ENCODE measurements at places on chromosomes 13 and 19. TPM values are rescaled to one million over a fixed set of nuclear protein-coding genes. Genes with fewer than 3 reads are reported as not detected.

The TFPT gene
- 16.6 TPM for polyA plus RNA-seq

The WDR88 gene
- 0.54 TPM for polyA plus RNA-seq

DNA sequence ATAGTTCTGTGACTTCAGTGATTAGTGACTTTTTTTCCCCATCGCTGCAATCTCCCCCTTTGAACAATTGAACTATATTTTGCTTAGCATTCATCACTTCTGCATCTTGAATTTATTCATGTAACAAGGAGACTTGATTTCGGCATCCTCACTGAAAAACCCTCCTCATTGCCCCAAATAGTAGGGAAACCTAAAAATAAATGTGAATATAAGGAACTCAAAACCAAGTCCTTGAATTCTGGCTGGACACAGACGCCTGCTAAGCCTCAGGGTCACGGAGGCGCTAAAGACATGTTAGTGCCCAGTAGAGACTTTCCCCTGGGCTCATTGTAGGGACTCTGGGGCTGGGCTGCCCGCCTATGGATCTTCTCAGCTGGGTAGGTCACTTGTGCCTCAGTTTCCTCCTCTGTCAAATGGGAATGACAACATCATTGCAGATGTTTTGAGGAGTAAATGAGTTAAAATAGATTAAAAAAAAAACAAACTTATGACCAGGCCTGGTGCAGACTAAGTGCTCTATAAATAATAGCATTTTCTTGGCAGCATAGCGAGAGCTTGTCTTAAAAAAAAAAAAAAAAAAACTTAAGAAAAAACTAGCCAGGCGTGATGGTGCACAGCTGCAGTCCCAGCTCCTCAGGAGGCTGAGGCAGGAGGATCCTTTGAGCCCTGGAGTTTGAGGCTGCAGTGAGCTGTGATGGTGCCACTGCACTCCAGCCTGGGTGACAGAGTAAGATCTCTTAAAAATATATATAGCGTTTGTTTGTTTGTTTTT, 1.8 kb upstream of the ADGRE5 start:
- no peak for DNase-seq

The COL4A2 gene
- polyA plus RNA-seq, result 164 TPM

The LILRA1 gene
- polyA plus RNA-seq, result 0.43 TPM

DNA sequence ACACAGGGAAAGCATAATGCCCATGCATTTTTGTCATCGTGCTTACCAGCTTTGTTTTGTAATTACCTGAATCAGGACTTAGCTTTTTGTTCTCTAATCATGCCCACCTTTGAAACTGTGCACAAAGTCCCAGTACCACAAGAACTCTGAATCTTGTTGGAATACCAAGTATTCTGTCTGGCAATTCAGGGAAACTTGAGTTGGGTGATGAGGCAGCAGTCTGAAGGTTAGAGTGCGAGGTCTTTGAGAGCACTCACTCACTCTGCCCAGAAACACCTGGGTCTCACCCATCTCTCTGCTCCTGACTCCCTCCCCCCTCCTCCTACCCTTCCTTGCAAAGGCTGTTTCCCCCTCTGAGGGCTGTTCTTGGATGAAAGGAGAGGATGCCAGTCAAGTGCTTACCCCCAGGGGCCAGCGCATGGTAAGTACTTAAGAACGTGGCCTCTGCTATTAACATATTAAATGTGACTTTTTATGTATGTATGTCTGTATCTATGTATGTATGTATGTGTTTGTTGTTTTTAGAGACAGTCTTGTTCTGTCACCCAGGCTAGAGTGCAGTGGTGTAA, 22.4 kb downstream of the SIPA1L3 start:
- DNase-seq, result no peak

The KLK3 gene
- 0.90 TPM for polyA plus RNA-seq

DNA sequence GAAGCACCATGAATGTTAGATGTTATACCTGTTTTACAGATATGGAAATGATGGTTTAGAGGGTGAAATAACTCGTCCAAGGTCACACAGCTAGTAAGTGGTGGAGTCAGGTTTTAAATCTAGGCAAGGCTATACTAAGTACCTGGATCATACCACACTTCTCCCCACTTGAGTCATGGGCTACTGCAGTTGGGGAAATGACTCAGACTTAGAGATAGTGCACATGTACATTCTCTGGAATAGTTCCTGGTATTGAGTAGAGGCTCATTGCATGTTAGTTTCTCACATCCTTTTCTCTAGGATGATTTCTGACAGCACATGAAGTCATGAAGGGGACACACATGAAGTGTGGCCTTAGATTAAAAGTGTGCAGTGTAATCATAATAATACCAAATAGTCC, 76.2 kb upstream of the TNFSF11 start:
- DNase-seq, result no peak

The ZNF653 gene
- 8.7 TPM for polyA plus RNA-seq

The CYP2F1 gene
- polyA plus RNA-seq, result 0.06 TPM

DNA sequence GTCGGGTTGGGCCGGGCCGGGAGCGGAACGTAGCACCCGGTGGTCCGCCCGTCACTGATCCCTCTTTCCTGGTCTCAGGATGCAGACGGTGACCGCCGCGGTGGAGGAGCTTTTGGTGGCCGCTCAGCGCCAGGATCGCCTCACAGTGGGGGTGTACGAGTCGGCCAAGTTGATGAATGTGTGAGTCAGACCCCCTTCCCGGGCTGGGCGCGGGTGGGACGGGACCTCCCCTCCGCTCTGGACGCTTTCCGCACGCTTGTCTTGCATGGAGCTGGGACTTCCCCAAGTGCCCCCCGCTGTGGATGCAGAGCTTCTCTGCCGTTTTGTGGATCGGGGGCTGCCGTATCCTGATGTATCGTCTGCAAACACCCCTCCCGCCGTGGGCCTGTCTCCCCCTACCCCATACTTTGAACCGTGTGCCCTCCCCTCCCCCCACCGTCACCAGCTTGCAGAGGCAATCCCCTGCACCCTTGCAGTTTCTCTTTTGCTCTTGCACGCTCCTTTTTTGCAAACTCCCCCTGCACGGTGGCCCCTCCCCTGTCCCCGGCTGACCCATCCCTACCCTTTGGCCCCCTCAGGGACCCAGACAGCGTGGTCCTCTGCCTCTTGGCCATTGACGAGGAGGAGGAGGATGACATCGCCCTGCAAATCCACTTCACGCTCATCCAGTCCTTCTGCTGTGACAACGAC, 669 bp downstream of the GADD45B start:
- peak; percentile 44 for DNase-seq

GRCh38 chr19:13428352-13428751, 77.9 kb downstream of the CACNA1A start:
- no peak for DNase-seq

DNA sequence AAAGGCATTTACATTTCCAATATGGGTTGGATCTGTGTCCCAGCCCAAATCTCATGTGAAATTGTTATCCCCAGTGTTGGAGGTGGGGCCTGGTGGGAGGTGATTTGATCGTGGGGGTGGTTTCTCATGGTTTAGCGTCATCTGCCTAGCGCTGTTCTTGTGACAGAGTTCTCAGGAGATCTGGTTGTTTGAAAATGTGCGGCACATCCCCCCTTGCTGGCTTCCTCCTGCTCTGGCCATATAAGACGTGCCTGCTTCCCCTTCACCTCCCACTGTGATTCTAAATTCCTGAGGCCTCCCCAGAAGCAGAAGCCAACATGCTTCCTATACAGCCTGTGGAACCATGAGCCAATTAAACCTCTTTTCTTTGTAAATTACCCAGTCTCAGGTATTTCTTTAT, 126.2 kb upstream of the FNDC3A start:
- DNase-seq, result no peak

DNA sequence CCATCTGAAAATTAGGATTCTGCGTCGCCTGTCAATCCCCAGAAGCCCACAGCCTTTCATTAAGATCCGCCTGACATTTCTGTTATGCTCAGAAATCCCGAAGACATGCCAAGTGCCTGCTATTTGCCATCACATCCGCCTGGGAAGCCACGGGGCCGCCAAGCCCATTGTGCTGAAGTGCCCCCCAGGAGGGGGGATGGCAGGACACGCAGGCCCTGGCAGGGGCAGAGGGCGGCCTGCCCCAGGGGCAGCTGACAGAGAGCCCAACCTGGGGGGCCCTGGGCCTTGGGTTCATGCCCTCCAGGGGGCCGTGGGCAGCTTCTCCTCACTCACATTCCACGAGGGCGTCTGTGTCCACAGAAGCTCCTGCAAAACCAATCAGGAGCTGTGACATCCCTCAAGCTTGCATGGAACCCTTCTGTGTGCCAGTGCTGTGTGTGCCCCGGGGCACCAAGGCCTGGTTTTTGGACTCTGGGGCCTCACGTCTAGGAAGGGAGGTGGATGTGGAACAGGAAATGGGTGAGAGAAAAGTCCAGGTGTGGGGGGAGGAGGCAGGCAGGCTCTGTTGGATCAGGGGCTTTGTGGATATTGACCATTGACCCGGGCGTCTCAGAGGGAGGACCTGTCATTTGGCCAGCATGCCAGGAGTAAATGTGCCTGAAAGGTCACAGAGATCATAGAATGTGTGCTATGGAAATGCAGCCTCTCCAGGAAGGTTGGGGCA, 122.9 kb downstream of the URI1 start:
- no peak for DNase-seq

DNA sequence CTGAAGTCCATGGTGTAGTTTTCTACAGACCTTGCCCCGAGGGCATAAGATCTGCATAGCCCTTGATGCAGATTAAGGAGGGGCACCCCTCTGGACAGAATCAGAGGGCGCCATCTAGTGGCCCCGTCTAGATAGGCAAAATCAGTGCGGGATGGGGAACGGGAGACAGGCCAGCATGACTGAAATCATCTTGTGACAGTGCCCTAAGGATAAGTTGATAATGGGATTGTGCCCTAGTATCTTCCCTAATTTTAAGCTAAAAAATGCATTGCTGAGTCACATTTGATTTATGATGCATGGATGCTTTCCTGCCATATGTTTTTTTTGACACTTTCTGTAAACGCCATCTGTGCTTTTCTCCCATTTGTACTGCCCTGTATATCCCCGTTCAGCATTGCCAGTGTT, 19.0 kb upstream of the GPI start:
- peak; percentile 64 for DNase-seq

DNA sequence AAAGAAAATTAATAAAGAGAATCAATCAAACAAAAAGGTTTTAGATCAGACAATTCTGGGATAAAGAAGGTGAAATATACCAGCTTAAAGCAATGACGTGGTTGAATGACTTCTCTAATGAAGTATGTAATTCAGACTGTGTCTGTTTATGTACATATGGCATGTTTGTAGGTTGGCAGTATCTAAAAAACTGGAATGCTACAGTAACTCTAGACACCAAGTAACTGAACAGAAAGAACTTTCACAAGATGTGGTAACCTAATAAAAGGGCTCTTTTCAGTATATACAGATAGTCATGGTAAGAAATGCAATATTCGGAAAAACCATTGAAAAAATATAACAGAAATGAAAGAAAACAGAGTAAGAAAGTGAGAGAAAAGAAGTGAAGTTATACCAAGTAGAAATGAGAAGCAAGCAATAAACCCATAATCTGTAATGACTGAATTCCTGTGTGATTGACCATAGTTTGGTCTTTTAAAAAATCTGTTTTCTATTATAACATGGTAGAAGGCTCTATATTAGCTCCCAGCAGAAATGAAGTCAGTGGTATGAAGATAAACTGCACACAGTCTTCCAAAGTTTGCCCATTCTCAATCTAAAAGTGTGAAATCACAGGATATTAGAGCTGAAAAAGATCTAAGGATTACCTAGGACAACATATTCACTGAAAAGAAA, 31.4 kb downstream of the ELF1 start:
- no peak for DNase-seq

The CD209 gene
- polyA plus RNA-seq, result 14.4 TPM
